ENCODE measurements at places on chromosomes 11 and 22. TPM values are rescaled to one million over a fixed set of nuclear protein-coding genes. Genes with fewer than 3 reads are reported as not detected.

DNA sequence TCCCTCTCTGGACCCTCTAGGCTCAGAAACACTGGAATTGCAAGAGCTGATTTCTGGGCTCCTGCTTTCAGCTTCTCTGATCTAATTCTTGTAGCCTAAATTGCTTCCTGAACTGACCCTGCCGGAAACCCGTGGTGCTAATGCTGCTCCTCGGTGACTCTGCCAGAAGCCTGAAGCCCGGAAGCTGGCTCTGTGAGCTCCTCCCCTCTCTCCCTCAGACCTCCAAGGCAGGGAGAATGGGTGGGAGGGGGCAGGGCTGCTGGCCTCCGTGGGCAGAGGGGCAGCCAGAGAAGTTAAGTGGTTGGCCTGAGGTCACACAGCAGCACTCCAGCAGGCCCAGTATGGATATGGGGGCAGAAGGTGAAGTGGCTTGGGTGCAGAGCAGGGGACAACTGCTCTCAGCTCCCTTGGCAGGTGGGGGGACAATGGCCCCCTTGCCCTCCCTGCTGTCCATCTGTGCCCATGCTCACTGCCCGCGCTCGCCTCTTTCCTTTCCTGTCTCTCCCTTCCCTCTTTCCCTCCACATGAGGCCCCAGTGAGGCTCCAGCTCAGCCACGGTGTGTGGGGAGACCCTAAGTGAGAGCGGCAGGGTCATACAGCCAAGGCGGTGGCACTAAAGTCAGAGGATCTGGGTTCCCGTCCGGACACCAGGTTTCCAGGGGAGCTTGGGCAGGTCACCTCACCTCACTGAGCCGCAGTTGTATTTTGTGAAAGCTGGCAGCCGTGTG, 16.2 kb downstream of the CAPN5 start:
- DNase-seq: peak; percentile 75

DNA sequence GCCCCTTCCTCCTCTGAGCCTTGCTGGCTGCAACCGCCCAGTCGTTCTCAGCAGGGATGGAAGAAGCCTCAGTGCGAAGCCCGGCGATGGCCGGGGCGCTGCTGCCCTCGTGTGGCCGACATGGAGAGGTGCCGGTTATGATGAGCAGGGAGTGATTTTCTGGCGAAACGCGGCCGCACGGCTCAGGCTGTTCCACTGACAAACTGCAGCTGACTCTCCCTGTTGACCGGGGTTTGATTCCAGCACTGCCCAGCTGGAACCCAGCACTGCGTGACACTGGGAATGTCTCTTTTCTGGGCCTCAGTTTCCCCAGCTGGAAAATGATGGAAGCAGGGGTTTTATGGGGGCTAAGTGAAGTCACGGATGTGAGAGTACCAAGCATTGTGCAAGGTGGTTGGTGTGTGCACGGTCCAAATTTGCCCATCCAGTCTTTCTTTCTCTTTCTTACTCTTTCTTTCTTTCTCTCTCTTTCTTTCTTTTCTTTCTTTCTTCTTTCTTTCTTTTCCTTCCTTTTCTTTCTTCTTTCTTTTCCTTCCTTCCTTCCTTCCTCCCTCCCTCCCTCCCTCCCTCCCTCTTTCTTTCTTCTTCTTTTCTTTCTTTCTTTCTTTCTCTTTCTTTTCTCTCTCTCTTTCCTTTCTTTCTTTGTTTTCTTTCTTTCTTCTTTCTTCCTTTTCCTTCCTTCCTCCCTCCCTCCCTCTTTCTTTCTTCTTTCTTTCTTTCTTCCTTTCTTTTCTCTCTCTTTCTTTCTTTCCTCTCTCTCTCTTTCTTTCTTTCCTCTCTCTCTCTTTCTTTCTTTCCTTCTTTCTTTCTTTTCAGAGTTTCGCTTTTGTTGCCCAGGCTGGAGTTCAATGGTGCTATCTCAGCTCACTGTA, 25.8 kb upstream of the MPPED1 start:
- peak; percentile 76 for DNase-seq

- DNase-seq: no peak
Observed at GRCh38 chr11:60018058-60018457, 1.1 kb downstream of the OOSP4B start.

- no peak for DNase-seq
Observed at GRCh38 chr11:65539744-65540289, 14.9 kb downstream of the SCYL1 start.

DNA sequence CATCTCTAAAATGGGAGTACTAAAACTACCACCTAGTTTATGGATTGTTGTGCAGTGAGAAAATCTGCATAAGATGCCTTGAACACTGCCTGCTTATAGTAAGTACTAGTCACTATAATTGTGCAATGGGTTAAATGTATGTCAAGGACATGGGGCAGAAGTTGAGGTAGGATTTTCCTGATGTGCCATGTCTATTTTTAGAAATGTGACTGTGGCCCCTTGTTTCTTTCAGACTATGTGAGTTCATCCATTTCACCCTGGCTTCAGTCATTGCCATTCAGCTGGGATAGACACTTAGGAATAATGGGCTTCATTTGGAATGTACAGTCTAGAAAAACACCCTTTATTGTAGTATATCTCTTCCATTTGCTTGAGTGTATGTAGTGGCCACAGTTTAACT, 51.4 kb downstream of the BDNF start:
- no peak for DNase-seq

DNA sequence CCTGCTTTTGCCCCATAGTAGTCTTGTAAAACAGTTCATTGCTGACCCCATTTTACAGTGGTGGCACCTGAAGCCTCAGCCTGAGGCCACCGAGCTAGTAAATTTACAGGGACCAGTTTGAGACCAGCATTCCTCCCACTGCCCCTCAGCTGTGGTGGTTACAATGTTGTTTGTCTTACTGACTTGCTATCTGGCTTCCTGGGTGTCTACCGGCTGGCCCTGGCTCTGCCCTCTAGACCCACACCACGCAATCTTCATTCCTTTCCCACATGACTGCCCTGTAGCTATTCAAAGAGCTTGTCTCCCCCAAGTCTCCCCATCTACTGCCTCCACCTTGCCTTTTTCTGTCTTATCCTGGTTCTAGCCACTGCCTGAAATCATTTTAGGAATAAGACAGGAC, 20.8 kb downstream of the PIK3IP1 start:
- no peak for DNase-seq

GRCh38 chr11:108568195-108568858, 25.2 kb downstream of the EXPH5 start:
- no peak for DNase-seq

DNA sequence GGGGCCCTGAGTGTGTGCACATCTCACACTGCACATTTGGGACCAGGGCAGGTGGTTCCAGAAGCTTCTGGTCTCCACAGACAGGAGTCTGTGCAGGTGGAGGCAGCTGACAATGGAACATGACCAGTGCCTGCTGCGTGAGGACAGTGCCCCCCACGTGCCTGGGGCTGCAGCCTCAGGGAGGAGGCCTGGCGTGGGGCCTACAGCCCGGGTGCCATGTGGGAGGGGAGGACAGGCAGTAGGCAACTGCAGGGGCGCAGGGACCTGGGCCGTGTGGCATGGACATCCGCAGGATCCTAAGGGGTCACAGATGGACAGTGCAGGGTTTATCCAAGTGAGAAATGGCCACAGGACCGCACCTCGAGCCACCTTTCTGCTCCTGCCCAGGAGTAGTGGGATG, 28.8 kb downstream of the TSPAN4 start:
- no peak for DNase-seq

GRCh38 chr11:118263695-118264568, at the start of gene MPZL2:
TSS of gene MPZL2 (minus strand) at chr11:118264297. CDS start at chr11:118264153, 144 bp downstream.
- peak; percentile 37 for DNase-seq

GRCh38 chr22:22127100-22127499, 117.5 kb upstream of the VPREB1 start:
- no peak for DNase-seq

- DNase-seq: no peak
Observed at GRCh38 chr11:104761511-104761910, 136.7 kb downstream of the CASP12 start.

DNA sequence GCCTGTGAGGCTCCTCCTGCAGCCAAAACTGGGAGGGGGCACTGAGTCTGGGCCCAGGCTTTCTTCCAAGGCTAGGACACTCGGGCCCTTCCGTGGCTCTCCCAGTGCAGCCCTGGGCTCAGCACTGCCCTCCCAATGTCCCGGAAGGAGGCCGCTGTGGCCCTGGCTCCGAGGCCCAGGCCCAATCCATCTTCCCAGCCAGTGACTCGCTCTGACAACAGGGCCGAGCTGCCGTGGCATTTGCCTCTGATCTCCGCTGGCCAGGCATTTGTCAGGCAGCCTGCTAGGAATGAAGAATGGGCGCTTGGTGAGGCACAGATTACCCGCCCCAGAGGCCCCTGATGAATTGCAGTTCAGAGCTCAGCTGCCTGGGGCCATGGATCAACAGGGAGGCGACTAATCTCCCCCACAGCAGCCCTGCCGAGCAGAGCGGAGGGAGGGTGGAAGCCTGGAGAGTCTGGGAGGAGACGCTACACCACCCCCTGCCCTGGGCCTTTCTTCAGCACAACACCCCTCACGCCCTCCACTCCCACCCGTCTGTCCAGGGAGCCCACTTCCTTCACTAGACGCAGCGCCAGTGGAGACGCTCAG, 8.3 kb downstream of the FXYD2 start:
- DNase-seq: no peak

DNA sequence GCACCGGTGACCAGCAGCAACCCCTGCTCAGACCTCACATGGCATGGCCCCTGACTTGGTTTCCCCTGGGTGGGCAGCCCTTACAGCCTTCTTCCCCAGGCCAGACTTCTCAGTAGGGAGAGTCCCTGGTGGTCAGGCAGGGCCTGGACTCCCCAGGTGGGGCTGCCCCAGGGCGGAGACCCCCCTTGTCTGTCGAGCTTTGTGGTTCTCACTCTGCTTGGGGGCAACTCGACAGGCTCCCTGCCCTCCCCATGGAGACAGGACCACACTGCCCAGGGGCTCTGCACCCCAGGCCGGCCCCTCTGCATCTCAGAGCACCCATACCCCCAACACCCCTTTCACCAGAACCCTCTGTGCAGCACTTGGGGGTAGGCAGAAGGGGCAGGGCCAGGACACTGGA, 87.7 kb downstream of the MORC2 start:
- no peak for DNase-seq

GRCh38 chr11:6431861-6432260, 8.9 kb downstream of the HPX start:
- no peak for DNase-seq

DNA sequence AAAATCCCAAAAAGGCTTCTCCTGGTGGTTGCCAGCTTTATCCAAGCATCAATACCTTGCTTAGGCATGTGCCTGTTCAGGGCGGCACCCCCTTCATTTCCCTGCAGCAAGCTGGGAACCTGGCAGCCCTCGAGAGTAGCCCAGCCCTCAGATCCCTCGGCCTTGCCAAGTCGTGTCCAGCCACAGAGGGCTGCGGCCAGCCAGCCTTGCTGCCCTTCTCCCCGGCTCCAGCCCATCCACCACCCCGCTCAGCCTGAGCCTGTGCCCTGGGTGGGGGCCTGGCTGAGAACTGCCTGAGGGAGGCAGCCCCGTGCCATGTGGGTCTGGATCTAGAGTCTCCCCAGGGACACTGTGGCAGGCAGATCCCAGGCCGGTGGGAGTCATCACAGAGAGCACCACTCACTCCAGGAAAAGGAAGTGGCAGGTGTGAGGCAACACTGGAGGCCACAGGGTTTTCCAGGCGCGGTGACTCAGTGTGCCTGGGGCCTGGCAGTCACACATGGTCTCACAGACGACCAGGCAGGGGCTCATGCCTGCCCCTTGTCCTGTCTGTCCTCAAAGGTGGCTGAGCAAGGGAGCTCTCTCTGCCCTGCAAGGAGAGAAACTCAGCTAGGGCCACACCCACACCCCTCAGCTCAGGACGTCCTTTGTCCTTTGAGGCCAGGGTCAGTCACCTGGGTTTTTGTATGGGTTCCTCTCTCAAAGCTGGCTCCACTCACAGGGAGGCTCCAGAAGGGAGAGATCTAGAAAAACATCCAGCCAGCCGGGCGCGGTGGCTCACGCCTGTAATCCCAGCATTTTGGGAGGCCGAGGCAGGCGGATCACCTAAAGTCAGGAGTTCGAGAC, 12.2 kb upstream of the CDC42BPG start:
- DNase-seq: no peak

DNA sequence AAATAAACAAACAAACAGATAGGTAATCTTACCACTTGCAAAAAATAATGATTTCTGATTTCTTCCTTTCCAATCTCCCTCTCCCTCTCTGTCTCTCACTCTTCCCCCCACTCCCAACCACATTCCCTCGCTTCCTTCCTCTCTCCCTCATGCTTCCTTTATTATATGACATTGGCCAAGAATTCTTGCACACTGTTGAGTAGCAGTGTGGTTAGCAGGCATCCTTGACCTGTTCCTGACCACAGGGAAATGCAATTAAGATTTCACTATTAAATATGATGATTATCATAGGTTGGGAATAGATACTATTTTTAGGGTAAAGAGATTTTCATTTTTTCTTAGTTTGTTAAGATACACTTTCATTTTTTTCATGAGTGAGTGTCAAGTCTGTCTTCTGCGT, 14.7 kb upstream of the PLAAT4 start:
- no peak for DNase-seq

- DNase-seq: no peak
Observed at GRCh38 chr11:120335556-120335907, 681 bp upstream of the ARHGEF12 start.

DNA sequence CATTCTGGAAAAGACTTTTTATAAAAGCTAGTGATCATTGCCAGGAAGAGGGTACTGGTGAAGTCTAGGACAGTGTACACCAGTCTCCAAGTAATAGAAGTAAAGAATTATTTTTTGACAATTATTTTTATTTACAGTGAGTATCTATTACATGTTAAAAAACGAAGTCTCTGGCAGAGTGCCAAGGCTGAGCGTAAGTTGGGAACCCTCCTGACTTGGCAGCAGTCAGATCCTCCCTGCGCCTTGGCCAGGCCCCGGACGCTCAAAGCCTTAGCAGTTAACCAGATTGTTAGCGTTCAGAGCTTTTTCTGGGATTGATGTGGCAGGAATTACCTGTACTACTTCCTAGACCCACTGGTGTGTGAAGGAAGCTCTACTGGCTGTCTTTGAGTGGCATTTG, 38.1 kb upstream of the CTTN start:
- no peak for DNase-seq

- no peak for DNase-seq
Observed at GRCh38 chr11:81989093-81989492, 744.6 kb downstream of the FAM181B start.

DNA sequence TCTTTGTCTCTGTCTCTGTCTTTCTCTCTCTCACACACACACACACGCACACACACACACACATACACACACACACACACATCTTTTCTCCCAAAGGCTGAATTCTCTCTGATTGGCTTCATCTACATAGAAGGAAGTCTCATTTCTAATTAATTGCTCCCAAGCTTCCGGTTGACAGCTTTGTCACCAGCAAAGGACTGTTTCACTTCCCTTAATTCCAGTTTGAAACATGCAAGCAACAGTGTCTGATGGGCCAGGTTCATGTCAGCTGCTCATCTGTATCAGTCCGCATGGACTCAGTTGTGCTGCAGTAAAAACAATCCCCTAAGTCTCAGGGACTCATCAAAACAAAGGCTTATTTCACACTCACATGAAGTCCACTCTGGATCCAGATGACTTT, 16.2 kb upstream of the PVALB start:
- DNase-seq: no peak

- no peak for DNase-seq
Observed at GRCh38 chr11:100584201-100584985, 102.7 kb upstream of the ARHGAP42 start.

The IGF2 gene
- 0.07 TPM for total RNA-seq

The TAF10 gene
- total RNA-seq: 156 TPM

The CCDC89 gene
- 0.52 TPM for total RNA-seq

The TTC36 gene
- 1.1 TPM for total RNA-seq

The NFAM1 gene
- 0.02 TPM for total RNA-seq

The KCNJ1 gene
- total RNA-seq: not detected

The SYVN1 gene
- 40.5 TPM for total RNA-seq

The GGT1 gene
- total RNA-seq: 44.6 TPM

The PRG3 gene
- total RNA-seq: not detected

The RNF169 gene
- 17.4 TPM for total RNA-seq

The C11orf16 gene
- not detected for total RNA-seq

The OR4A16 gene
- total RNA-seq: not detected
